Fibroblast of upper back skin (primary cell): ENCODE measurements at places on chromosomes 12 and 14.

- no peak for DNase-seq
Measured at GRCh38 chr12:122094137-122094734, 15.7 kb downstream of the MLXIP start.

GRCh38 chr14:67186789-67187584 is 2.3 kb upstream of the GARIN2 start:
- DNase-seq: peak; percentile 79

GRCh38 chr12:124188084-124188483 is 106.8 kb upstream of the RFLNA start:
- no peak for DNase-seq

GRCh38 chr12:1283316-1283715 is 292.3 kb downstream of the ERC1 start:
- DNase-seq: no peak

DNA sequence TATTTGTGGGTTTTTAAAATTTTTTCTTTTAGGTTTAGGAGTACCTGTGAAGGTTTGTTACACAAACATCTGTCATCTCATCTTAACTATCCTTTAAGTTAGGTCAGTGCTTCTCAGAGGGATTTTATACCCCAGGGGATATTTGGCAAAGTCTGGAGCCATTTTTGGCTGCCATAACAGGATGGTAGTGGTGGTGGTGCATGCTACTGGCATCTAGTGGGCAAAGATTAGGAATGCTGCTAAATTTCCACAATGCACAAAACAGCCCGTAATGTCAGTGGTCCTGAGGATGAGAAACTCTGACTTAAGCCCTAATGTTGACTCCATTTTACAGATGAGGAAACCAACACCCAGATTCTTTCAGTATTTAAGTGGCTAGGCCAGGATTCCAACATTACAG is 85.2 kb upstream of the MYF6 start:
- peak; percentile 16 for DNase-seq

GRCh38 chr12:12079291-12079690 is 8.6 kb downstream of the BCL2L14 start:
- DNase-seq: peak; percentile 46

GRCh38 chr14:54814076-54814475 is 88.5 kb downstream of the GCH1 start:
- DNase-seq: no peak

DNA sequence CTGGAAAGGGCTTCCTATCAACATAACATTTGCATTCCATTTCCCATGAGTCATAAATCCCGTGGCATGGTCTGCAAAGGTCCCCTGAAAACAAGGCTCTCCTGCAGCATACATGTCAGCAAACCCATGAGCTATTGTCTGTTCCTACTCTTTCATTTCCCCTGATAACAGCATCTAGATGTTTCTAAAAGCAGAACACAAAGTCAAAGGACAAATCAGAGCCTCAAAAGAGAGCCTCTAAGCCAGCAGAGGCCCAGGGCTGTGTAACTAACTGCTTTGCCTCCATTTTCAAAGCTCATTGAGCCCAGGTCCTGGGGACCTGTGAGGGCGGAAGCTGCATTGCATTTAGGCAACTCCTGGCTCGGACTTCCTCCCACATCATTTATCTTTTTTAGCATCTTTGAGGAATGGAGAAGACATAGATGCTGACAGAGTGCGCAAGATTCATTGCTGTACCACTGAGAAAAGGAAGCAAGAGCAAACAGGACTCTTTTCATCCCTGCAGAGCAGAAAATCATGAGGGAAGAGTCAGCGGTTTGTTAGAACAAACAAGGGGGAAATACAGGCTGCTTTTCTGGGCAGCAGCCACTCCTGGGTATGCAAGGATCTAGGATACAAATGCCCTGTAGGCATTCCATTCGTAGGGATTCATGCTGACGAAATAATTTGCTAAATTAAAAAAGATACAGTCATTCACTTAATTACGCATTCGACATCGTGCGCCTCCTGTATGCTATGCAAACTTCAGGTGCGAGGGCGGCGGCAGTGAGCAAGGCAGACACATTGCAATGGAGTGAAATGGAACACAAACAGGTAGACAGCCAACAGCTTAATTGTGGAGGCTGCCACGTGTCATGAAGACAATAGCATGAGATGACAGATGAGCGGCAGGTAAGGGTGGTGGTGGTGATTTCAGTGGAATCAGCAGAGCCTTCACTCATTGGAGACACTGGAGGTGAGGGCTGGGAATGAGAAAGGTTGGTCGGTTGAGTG is 131.0 kb downstream of the TMEM132D start:
- DNase-seq: peak; percentile 62
